ENCODE measurements at places on chromosomes 2 and 18.

DNA sequence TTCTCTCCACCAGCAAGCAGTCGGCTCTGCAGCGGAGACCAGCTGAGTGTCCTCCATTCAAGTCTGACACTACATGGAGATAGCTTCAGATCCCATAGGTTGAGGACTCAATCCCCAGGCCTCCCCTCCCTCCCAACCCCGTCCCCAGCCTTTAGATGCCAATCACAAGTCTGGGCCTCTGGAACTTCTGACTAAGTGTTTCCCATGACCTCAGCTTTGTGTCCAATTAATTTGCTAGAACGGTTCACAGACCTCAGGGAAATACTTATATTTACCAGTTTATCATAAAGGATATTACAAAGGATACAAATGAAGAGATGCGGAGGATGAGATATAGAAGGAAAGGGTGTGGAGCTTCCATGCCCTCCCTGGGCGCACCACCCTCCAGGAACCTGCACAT lies 77.4 kb downstream of the MERTK start:
- DNase-seq = no peak

- DNase-seq = no peak
These were observed 1.1 kb downstream of the COLEC11 start for GRCh38 chr2:3595985-3596384.

DNA sequence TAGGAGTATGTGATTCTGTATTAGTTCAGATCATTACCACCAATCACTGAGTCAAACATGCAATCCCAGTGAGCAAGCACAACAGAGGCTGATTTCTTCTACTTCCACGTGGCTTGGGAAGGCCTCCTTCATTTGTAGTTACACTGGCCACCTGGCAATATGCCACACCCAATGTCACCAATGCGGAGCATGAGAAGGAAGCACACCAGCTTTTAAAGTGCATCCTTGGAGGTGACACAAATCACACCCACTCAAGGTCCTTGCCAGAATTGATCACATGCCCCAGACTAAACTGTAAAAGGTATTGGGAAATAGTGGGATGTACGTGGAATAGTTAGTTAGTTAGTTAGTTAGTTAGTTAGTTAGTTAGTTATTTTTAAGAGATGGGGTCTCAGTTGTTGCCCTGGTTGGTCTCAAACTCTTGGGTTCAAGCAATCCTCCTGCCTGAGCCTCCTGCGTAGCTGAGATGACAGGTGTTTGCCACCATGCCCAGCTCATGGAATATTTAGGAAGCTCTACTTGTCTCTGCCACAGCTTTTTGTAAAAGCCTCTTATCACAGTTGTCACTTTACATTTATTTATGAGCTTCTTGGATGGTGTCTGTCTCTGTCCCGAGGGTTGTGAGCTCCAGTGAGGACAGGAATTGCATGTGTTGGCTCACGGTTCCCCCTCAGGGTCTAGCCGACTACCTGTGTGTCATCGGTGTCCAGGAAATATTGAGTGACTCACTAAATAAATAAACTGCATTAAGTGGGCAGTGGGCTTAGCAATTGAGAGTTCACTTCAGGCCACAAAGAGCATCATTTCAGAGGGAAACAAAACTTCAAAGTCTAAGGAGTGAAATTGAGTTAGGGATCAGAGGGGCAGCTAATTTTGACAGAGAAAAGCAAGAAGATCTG lies 28.1 kb upstream of the CAB39 start:
- DNase-seq = no peak

GRCh38 chr2:196123679-196124373 lies 47.6 kb downstream of the STK17B start:
- no peak for DNase-seq

DNA sequence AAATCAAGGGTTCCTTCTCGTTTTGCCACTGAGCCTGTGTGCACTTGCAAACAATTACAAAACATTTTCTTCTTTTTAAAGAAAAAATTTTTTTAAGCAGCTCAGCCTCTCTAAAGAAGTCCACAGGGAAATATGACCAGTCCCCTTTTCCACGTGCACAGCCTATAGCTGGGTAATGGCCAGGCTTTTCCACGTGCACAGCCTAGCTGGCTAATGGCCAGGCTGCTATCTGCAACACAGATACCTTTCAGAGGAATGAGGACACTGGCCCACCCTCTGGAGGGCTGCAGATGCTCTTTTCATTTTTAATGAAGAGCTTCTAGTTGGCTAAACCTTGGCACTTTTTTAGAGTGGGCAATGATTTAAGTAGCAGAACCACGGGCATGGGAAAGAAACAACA lies 46.3 kb downstream of the ASB18 start:
- DNase-seq = no peak

DNA sequence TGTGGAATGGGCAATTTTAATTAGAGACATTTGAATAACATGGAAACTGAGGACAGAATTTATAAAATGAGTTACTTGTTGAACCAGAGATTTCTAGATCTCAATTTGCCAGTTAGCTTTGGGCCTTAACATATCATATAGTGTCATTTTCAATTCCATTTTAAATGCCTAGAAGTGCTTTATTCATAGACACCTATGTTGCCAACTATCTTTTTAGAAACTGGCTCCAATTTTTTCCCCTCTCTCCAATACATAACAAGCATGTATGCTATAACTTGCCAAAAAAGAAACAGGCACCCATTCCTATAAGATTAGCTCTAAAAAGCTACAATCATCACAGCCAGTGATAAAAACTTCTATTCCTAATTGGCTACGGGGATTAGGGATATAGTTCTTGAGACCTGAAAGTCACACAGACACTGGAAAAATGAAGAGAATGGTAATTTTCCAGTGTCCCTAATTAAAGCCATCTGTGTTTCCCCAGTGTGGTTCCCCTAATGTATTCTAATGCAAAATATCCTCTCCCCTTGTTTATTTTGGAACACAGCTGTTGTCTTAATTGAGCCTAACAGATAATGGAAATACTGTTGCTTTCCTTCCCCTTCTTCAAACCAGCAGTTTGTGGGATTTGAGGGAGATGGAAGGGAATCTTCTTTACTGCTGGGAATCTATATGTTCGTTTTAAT lies 205.5 kb upstream of the FSHR start:
- no peak for DNase-seq

DNA sequence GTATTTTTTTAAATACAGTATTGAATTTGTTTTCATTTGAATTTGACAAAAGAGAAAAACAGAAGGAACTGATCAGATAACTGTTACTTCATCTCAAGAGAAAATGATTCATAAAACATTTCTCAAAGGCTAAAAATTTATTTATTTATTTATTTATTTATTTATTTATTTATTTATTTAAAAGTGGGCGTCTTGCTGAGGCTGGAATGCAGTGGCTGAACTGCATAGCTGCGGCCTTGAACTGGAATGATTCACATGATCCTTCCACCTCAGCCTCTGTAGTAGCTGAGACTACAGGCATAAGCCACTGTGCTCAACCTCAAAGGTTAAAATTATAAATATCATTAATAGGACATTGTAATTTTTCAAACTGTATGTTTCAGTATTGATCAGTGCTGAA lies 4.5 kb upstream of the PUM2 start:
- no peak for DNase-seq

DNA sequence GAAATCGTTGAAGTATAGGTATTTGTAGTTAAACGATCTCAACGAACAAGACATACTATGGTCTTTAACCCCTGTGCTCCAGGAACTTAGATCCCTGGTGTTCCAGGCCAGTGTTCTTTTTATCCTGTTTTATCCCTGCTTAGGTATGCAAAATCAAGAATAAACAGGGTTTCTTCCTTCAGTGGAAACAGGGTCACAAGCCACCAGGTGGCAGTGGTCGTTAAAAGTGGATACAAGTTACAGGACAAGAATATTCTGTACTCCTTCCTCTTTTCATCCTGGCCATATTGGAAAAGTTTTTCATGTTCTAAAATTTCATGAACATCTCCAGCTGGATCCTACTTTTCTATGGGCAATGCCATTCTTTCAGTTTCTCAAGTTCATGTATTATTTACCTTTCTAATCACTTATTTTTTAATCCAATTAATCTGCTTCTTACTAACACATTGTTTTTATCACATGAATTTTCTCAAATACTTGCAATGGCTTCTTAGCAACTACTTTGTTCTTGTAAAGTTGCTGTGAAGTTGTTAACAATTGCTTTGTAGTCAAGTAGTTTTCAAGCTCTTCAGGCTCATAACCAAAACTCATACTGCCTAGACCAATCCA lies 16.4 kb upstream of the HNMT start:
- peak; percentile 20 for DNase-seq

- no peak for DNase-seq
These were observed 138.1 kb downstream of the B3GNT2 start for GRCh38 chr2:62334009-62334408.

GRCh38 chr18:24982831-24983230 lies 369.1 kb downstream of the ZNF521 start:
- no peak for DNase-seq

- DNase-seq = no peak
These were observed 50.5 kb upstream of the ST8SIA3 start for GRCh38 chr18:57301573-57302559.

- no peak for DNase-seq
These were observed 107.2 kb downstream of the KYNU start for GRCh38 chr2:142984657-142985056.

GRCh38 chr2:133836691-133837345 lies 268.6 kb upstream of the NCKAP5 start:
- no peak for DNase-seq
